ENCODE measurements at places on chromosomes 5 and 9. TPM values are rescaled to one million over a fixed set of nuclear protein-coding genes. Genes with fewer than 3 reads are reported as not detected.

Gene LRRC26
- not detected for polyA plus RNA-seq

Gene SLC34A1
- 0.18 TPM for polyA plus RNA-seq

Gene NRG2
- 7.6 TPM for polyA plus RNA-seq

Gene CNTNAP3
- polyA plus RNA-seq, result 1.7 TPM

Gene HCN1
- polyA plus RNA-seq, result 0.05 TPM

Gene PCDH1
- polyA plus RNA-seq, result 29.8 TPM

Gene CXCL14
- 50.9 TPM for polyA plus RNA-seq

Gene SAXO1
- polyA plus RNA-seq, result 0.20 TPM

Gene PRDM9
- polyA plus RNA-seq, result not detected

Gene PLAC8L1
- 1.4 TPM for polyA plus RNA-seq

Gene CETN3
- 79.0 TPM for polyA plus RNA-seq

Gene MEGF10
- 0.72 TPM for polyA plus RNA-seq

Gene NUTM2F
- not detected for polyA plus RNA-seq

Gene FAM78A
- polyA plus RNA-seq, result 5.2 TPM

Gene CD14
- polyA plus RNA-seq, result 18.9 TPM

Gene STPG3
- 0.71 TPM for polyA plus RNA-seq

Gene CRHBP
- 0.56 TPM for polyA plus RNA-seq

Gene DPH7
- 58.4 TPM for polyA plus RNA-seq

Gene LHX3
- polyA plus RNA-seq, result not detected

Gene PRUNE2
- 2.1 TPM for polyA plus RNA-seq

Gene C7
- 559 TPM for polyA plus RNA-seq

Gene PDE6A
- polyA plus RNA-seq, result 0.24 TPM

Gene CCL27
- 0.64 TPM for polyA plus RNA-seq

Gene DOLK
- polyA plus RNA-seq, result 11.6 TPM

Gene STC2
- 5.4 TPM for polyA plus RNA-seq
